Stimulated activated CD4-positive, alpha-beta T cell treated with anti-CD3 and anti-CD28 coated beads, Interleukin-1b, Interleukin-23, amount 100 ng/mL, for 1 hour (primary cell): ENCODE measurements at places on chromosomes 4 and X.

GRCh38 chrX:30995060-30995700, 76.7 kb downstream of the FTHL17 start:
- DNase-seq, result no peak

DNA sequence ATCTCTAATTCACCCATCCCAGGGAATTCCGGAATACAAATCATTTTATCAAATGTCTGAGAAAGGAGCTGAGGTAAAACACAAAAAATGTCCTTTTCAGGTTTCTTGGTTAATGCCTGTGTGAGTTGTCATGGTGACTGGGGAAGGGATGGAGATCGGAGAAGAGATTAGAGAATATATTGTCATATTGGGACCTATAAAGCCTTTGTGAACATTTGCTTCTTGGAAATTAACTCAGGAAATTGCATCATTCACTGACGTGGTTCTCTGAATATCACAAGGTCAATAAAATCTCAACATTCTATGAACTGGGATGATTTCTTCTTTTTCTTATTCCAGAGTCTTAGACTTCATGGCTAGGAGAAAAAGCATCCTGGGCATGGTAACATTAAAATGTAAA, 174.8 kb upstream of the GLRA2 start:
- DNase-seq, result no peak

DNA sequence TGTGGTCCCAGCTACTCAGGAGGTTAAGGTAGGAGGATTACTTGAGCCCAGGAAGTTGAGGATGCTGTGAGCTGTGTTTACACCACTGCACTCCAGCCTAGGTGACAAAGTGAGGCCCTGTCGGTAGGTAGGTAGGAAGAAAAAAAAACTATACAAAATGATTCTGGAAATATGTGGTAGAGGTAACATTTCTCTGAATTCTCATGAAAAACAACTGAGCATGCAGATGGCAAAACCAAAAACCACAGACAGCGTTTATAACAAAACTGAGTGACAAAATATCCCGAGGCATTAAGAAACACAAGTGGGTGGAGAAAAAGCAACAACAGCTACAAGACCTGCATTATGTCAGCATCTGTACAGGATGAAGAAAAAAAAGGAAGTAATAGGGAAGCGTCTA, 211.7 kb downstream of the DLG3 start:
- DNase-seq, result no peak

DNA sequence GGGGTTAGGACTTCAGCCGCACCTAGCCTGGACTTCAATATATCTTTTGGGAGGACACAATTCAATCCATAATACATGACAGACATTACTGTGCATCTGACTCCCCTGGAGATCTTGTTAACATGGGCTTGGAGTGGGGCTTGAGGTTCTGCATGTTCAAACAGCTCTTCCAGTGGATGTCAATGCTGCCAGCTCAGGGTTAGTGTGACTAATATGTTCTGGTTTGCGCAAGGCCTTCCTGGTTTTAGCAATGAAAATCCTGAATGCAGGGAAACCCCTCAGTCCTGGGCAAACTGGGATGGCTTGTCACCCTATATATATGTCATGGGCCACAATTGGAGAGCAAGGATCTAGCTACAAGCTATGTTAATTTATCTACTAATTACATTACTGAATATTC, 2.7 kb upstream of the TSPAN7 start:
- no peak for DNase-seq

- DNase-seq, result no peak
These were observed 192.6 kb downstream of the AFAP1 start for GRCh38 chr4:7747062-7747385.

- DNase-seq, result no peak
These were observed 15.9 kb downstream of the RGS12 start for GRCh38 chr4:3308691-3309090.

- no peak for DNase-seq
These were observed 5.4 kb downstream of the CPLX1 start for GRCh38 chr4:820230-821172.

GRCh38 chr4:101304916-101305315, 42.4 kb downstream of the PPP3CA start:
- no peak for DNase-seq
